ENCODE measurements at places on chromosomes 11 and 22.

DNA sequence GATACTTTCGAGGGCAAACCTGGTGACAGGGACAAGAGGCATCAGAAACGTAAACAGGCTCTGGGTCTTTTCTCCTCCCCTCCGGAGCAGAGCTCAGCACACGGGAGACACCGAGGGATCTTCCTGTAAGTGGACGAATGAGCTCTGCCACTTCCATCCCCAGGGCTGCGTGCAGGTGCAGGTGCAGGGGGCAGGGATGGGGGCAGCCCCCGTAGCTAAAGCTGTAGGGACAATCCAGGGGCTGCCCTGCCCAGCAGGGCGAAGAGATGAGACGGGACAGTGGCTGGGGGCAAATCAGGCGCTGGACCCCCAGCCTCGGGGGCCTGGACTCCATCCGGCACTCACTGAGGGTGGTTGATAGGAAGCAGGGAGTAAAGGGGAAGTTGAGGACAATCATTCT is 505.4 kb downstream of the BRD1 start:
- no peak for DNase-seq

DNA sequence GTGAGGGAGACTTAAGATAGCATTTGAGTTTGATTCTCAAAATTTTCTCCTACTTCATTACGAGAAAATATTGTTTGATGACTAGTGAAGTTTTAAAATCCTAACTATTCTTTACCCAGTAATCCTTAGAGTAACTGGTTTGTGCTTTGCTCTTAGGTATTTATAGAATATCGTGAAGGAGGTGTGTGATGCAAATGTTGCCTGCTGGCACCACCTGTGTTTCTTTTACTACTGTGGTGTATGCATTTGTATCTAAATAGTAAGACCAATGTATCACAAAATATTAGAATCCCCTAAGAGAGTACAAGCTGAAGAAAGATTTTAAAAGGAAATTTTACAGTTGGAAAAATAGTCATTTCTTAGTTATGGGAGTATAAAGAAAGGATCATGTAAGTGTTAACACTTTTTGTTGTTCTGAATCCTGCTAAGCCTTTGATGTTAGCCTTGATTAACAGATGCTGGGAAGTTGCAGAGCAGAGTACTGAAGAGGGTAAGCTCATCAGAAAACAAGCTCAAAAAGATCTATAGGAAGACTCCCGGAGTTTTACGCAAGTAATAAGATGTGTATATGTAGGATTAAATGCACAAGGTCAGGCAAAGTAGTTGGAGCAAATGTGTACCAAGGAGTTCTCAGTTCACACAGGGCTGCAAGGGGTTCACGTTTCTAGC is 102.2 kb upstream of the SLC6A5 start:
- DNase-seq = no peak

GRCh38 chr11:8323161-8323935 is 59.7 kb upstream of the LMO1 start:
- DNase-seq = no peak

- DNase-seq = no peak
These were observed 313.9 kb downstream of the TMEM135 start for GRCh38 chr11:87351676-87352075.

GRCh38 chr11:71322861-71323582 is 70.6 kb upstream of the SHANK2 start:
- no peak for DNase-seq

- no peak for DNase-seq
These were observed 31.3 kb downstream of the SHANK3 start for GRCh38 chr22:50703726-50704509.

DNA sequence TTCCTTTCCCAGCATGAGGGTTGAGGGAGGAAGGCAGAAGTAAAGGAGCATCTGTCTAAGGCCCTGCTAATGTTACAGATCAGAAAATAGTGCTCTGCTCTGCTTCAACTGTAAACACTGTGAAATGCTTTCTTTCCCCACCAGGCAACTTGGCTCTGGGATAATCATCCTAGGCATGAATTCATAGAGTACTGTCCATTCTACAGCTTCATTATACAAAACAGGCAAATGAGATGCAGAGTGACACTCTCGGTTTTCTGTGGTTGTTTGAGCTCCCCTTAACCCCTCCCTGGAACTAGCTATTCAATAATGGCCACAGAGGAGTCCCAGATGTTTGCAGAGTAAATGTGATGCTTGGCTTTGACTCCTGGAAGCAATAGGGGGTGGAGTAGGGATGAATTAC is 184.3 kb upstream of the CTSC start:
- DNase-seq = no peak

Measured in stimulated activated CD8-positive, alpha-beta memory T cell treated with anti-CD3 and anti-CD28 coated beads, Interleukin-7, amount 100 ng/mL, for 1 hour (primary cell).